ENCODE measurements at places on chromosomes 3 and 15.

- no peak for DNase-seq
Measured at GRCh38 chr3:197522881-197523441, 32.8 kb downstream of the BDH1 start.

- no peak for DNase-seq
Measured at GRCh38 chr3:132433121-132433520, 15.8 kb downstream of the DNAJC13 start.

DNA sequence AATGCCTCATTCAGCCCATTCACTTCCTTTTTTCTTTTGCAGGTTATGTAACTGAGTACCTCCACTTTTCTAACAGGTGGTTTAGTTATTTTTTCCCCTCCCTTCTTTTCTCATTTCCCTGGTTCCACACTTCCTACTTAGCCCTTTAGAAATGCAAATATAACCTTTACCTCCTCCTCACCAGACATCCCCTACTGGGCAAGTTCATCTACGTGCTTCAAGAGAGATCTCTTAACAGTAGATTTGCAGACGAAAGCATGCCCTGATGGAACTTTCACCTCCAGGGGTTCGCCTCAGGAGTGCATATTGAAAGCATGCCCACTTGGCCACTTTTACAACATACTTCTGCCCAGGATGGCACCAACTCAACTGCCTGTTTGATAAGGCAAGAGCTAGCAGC, 314.1 kb upstream of the LRRC3B start:
- no peak for DNase-seq

DNA sequence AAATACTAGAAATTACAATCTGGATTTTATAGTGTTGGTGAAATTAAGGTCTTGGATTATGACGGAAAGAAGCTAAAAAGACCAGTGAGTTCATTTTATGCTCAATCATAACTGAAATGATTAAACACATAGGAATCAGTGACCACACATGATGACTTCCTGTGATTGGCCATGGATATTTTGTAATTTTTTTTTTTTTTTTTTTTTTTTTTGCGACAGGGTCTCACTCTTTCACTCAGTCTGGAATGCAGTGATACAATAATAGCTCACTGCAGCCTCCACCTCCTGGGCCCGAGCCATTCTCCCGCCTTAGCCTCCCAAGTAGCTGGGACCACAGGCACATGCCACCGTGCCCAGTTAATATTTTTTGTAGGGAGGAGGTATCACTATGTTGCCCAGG, 47.4 kb downstream of the PAQR5 start:
- no peak for DNase-seq

DNA sequence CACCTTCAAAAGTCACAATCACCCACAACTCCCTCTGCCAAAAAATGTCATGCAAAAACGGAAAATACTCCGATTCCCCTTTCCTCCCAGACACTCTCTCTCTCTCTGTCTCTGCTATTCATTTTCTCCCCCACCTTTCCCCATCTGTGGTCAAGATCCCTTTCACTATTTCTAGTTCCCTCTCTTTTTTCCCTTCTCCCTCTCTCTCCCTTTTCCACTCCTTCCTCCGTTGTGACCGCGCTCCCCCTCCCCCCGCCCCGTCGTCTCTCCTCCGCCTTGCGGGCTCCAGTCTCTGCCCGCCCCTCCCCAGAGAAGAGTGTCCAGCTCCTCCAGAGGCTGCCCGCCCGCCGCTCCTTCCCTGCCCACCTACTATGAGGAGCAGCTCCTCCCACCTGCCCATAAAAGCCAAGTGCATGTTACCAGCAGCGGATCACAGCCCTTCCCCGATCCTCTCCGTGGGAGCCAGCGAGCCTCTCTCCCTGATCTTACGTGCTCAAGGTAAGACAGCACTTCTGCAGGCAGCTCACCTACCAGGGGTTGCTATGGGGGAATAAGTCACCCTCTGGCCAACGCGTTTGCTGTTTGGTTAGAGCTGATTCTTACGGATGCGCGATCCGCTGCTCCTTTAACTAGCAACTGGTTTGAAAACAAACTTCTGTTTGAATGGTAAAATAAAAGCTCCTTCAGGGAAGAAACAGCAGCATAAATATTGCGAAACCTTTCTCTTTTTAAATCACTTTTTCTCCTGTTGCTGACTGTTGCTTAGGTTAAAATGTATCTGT, at the start of gene COL8A1:
Gene COL8A1, plus strand, starts transcription at position 428 of the 782 bp plus-strand sequence. CDS start 152,089 bp downstream, outside the sequence.
- no peak for DNase-seq

- no peak for DNase-seq
Measured at GRCh38 chr3:197804511-197804910, 13.5 kb downstream of the LRCH3 start.

DNA sequence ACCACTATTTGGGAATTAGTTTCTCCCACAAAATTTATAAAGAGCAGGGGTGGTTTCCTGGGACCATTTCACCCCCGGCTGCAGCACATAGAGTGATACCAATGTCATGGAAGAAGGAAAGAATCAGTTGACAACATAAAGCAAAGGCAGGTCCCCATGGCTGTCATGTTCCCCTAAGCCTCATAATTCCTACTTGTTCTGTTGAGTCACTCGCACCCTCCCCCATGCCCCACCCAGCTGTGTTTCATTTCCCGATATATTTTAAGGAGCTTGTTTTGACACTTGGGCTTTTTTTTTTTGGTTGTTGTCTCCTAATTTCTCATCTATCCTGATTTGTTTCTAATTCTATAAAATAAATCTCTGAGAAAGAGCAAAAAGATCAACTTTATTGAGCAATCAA, 24.9 kb downstream of the ERC2 start:
- no peak for DNase-seq

DNA sequence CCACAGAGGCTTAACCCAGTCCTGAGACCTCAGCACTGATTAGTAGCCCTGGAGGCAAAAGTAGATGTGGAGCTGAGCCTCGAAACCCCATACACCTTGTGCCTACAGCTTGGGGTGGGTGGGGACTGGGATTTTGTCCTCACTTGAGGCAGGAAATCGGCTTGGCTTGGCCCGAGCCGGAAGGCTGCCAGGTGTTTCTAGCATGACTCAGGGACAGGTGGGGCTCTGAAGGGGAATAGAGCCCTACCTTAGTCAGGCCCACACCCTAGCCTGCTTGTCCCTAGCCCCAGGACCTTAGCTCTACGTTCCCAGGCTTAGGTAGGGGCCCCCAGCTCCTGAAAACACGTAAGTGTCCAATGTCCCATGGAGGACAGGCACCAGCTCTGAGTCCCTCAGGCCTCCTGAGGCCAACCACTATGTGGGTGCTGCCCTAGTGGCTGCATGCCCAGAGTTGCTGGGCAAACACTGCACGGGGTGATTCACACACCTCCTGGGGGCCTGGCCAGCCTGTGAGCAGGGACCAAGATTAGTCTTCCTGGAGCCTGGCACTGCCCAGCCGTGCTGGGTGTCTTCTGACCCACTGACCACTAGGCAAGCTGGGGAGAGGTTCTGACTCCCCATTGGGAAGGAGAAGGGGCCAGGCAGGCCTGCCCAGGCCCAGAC, 3.1 kb downstream of the MST1R start:
- no peak for DNase-seq

- peak; percentile 41 for DNase-seq
Measured at GRCh38 chr15:68384451-68385239, 47.3 kb downstream of the ITGA11 start.

- DNase-seq = no peak
Measured at GRCh38 chr15:40251486-40252140, 12.8 kb downstream of the PAK6 start.

- no peak for DNase-seq
Measured at GRCh38 chr3:150135287-150135721, 164.6 kb upstream of the PFN2 start.

- no peak for DNase-seq
Measured at GRCh38 chr15:63765338-63765737, 68.4 kb downstream of the HERC1 start.

- DNase-seq = no peak
Measured at GRCh38 chr3:195081242-195081963, 189.6 kb downstream of the XXYLT1 start.

- DNase-seq = no peak
Measured at GRCh38 chr15:57393061-57393460, 16.8 kb downstream of the CGNL1 start.

DNA sequence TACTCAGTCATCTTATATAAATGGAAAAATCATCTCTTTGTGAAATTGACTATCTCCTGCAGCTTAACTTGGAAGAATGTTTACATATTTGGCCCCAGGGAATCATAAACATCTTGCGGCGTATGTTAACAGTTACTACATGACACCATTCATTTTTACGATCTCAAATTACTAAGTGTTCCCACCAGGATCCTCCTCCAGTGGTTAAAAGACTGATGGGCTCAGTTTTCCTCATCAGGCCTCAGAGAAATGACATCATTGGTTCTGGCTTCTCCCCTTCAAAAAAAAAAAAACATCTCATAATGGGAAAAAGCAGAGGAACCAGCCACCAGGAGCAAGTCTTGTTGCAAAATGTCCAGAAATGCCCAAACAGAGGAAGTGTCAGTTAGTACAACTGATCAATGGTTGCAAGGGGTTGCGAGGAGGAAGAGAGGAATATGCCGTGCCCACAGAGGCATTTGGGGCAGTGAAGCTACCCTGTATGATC, 70.5 kb upstream of the LIPC start:
- DNase-seq = no peak

Measured in activated CD8-positive, alpha-beta memory T cell treated with anti-CD3 and anti-CD28 coated beads for 24 hours (primary cell).